ENCODE measurements at places on chromosomes 2 and 18.

- DNase-seq: no peak
These were observed 12.8 kb upstream of the TMEM18 start for GRCh38 chr2:689877-690510.

DNA sequence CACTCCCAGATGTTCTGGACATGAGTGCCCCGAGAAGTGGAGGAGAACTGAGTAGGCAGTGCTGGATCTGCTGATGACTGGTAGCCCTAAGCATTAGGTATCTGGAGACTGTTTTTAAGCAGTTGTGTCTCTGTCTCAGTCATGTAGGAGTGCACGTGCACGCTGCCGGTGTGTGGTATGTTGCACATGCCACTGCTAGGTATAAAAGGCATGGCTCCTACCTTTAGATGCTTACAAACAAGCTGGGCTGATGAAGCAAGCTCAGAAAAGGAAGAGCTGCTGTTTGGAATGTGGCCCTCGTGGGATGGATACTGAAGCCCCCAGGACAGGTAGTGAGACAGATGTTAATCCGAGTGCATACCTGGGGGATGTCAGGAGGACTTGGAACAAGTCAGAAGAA is 49.1 kb downstream of the HK2 start:
- no peak for DNase-seq

DNA sequence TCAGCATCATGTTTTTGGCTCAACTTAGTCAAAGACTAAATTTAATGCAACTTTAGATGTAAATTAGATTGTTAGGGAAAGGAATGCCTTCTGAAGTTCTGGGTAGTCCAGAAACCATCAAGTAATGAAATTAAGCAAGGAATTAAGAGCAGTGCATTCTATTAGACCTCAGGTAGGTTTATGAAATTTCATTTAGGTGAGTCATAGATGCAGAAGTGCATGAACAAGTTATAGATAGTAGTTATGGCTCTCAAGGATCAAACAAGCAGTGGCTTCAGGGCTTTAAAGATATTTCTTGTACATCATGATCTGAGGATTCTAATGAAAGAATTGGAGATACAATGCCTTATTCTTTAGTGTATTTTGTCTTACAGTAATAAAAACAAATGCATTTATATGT is 25.4 kb upstream of the SPOPL start:
- DNase-seq: no peak

- DNase-seq: no peak
These were observed 52.6 kb downstream of the CALCRL start for GRCh38 chr2:187395276-187396015.

- no peak for DNase-seq
These were observed 2.1 kb upstream of the HSBP1L1 start for GRCh38 chr18:79962311-79962710.

DNA sequence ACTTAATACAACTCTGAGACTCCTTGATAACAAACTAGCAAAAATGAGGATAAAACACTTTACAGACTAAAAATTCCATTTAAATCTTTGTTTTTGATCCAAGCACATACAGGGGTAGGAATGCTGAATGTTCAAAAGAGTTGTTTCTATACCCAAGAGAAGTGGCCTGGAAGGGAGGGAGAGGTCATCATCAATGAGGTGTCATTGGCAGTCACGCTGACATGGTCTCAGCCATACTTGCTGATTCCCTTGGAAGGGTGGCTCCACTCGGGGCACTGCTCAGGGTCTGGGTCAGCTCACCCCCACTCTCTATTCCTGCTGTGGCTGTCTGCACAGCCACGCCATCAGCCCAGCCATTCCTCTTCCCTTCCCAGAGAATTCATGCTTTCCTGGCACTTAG is 105.2 kb upstream of the PELI1 start:
- DNase-seq: no peak

DNA sequence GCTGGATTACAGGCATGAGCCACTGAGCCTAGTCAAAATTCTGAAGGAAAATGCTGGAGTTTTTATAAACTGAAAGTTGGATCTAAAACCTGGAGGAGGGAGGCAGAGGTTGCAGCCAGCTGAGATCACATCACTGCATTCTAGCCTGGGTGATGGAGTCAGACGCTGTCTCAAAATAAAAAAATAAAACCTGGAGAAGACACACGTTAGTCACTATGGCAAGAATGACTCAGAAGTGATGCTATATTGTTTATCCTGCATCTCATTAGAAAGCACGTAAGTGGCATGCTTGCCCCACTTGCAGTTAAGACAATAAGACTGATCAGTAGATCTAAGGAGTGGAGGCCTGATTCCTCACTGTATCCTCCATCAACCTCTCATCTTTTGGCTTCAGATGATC is 106.6 kb upstream of the STON1 start:
- no peak for DNase-seq

- no peak for DNase-seq
These were observed 3.2 kb upstream of the DDX1 start for GRCh38 chr2:15588329-15588919.

DNA sequence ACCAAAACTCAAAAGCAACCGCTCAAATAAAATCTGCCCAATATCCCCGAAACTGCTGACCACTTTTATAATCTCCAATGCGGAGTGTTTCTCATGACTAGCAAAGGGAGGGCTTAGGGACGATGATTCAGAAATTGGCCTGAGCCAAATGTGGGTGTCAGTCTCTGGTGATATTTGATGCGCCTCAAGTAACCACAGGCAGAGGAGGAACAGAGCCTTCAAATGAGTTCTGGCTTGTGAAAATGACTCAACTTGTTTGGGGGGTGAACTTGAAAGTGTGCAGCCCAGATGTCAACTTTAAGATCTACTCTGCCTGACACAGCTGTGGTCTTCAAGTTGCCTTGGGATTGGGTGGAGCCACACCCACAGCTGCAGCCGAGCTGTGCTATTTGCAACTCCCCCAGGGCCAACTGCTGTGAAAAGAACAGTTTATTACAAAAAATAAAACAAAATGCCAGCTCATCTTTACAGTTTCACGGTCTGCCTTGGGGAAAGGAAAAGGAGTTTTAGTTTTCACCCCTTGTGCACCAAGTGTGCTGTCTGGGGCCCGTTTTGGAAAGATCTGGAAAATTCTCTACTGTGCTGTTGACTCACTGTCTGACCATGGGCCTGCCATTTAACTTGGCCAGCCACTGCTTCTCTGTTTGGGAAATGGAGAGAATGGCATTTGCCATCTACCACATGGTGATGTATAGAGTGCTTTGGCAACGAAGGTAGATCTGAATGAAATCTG is 222.1 kb downstream of the MTX2 start:
- DNase-seq: no peak

Data from CD4-positive, CD25-positive, alpha-beta regulatory T cell (primary cell).